GM23248 (cell line): ENCODE measurements at places on chromosomes 12 and 14. TPM values are rescaled to one million over a fixed set of nuclear protein-coding genes. Genes with fewer than 3 reads are reported as not detected.

Gene HOTAIR
- not detected in 2 replicates for polyA plus RNA-seq

Gene CLEC2A
- not detected in 2 replicates for polyA plus RNA-seq

Gene ERBB3
- polyA plus RNA-seq, result 1.9 and 2.1 TPM in 2 replicates

Gene WDHD1
- polyA plus RNA-seq, result 6.6 and 7.5 TPM in 2 replicates

Gene BIN2
- polyA plus RNA-seq, result not detected in 2 replicates

Gene NUDT4
- polyA plus RNA-seq, result 36.7 and 37.2 TPM in 2 replicates

Gene GNB3
- polyA plus RNA-seq, result 1.5 and 2.2 TPM in 2 replicates

Gene DNAH10
- polyA plus RNA-seq, result 0.32 and 0.44 TPM in 2 replicates

Gene TAS2R30
- not detected in 2 replicates for polyA plus RNA-seq

Gene CYP27B1
- polyA plus RNA-seq, result 0.42 and 0.78 TPM in 2 replicates

Gene TM9SF1
- polyA plus RNA-seq, result 91.5 and 93.8 TPM in 2 replicates

Gene MIP
- not detected in 2 replicates for polyA plus RNA-seq

Gene TAS2R20
- polyA plus RNA-seq, result not detected in 2 replicates

Gene PLEKHH1
- 0.13 TPM in 1 of 2 replicates, not detected in the other for polyA plus RNA-seq

Gene INHBC
- 0.09 TPM in 1 of 2 replicates, not detected in the other for polyA plus RNA-seq

Gene GAS2L3
- 6.1 TPM in 2 replicates for polyA plus RNA-seq

Gene NPFF
- polyA plus RNA-seq, result not detected in 2 replicates

Gene NRIP2
- 0.24 and 0.46 TPM in 2 replicates for polyA plus RNA-seq

Gene SMIM41
- polyA plus RNA-seq, result not detected in 2 replicates

Gene SLC35F4
- not detected in 2 replicates for polyA plus RNA-seq

Gene TPH2
- not detected in 2 replicates for polyA plus RNA-seq

Gene PPP1R1A
- not detected in 2 replicates for polyA plus RNA-seq

Gene KLC1
- 177 and 184 TPM in 2 replicates for polyA plus RNA-seq

Gene KRT74
- polyA plus RNA-seq, result not detected in 2 replicates

Gene SYCP3
- 0.39 and 0.77 TPM in 2 replicates for polyA plus RNA-seq

Gene OTX2
- not detected in 2 replicates for polyA plus RNA-seq

Gene ADAMTS20
- polyA plus RNA-seq, result not detected in 2 replicates

Gene C1QL4
- polyA plus RNA-seq, result not detected in 2 replicates

Gene RND1
- polyA plus RNA-seq, result 0.13 TPM in 1 of 2 replicates, not detected in the other

Gene PRPF39
- 17.5 and 19.8 TPM in 2 replicates for polyA plus RNA-seq

Gene MYRFL
- polyA plus RNA-seq, result not detected in 2 replicates

Gene RAPGEF3
- polyA plus RNA-seq, result 1.1 and 1.4 TPM in 2 replicates

Gene TMEM179
- not detected in 2 replicates for polyA plus RNA-seq

Gene C3AR1
- polyA plus RNA-seq, result 0.24 TPM in 1 of 2 replicates, not detected in the other

Gene ITGA5
- 402 and 416 TPM in 2 replicates for polyA plus RNA-seq

Gene MYF6
- polyA plus RNA-seq, result not detected in 2 replicates

Gene SLC17A8
- not detected in 2 replicates for polyA plus RNA-seq

Gene SP1
- polyA plus RNA-seq, result 3.6 and 3.8 TPM in 2 replicates

Gene TAS2R50
- polyA plus RNA-seq, result not detected in 2 replicates
